Thymus (tissue), 14 donors: ENCODE measurements at places on chromosomes 2 and 18.

GRCh38 chr2:24984912-24985311 lies 13.2 kb upstream of the DNAJC27 start:
- DNase-seq, result no peak
- no peaks in the 10 kb centered on the region for H3K27me3 ChIP-seq
- peaks cover 4% of the 10 kb centered on the region for H3K4me1 ChIP-seq
- no peaks in the 10 kb centered on the region for H3K36me3 ChIP-seq
- H3K27ac ChIP-seq, result no peak overlapping the region

DNA sequence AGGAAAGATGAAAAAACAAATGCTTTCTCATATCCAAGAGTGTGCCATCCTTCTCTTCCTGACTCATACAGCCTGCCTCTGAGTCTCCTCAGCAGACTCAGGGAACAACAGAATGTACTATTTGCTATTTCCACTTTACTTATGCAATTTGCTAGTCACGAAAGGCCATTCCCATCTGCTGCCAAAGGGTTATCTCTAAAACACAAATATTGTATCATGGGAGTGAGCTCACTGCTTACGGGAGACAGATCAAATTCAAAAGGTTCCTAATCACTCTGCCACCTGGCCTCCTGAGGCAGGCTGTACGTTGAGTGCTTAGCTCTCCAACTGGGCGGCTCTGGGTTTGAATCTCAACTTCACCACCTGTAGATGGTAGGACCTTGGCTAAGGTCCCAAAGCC lies 92.0 kb downstream of the GAREM1 start:
- no peaks in the 10 kb centered on the region for H3K4me1 ChIP-seq
- no peak overlapping the region for H3K4me3 ChIP-seq
- no peak for DNase-seq
- H3K27me3 ChIP-seq, result no peaks in the 10 kb centered on the region

GRCh38 chr2:47644351-47644750 lies 138.6 kb upstream of the MSH6 start:
- no peaks in the 10 kb centered on the region for H3K4me1 ChIP-seq
- no peak for DNase-seq
- H3K36me3 ChIP-seq, result no peaks in the 10 kb centered on the region
- H3K27ac ChIP-seq, result no peak overlapping the region
- no peak overlapping the region for H3K4me3 ChIP-seq

DNA sequence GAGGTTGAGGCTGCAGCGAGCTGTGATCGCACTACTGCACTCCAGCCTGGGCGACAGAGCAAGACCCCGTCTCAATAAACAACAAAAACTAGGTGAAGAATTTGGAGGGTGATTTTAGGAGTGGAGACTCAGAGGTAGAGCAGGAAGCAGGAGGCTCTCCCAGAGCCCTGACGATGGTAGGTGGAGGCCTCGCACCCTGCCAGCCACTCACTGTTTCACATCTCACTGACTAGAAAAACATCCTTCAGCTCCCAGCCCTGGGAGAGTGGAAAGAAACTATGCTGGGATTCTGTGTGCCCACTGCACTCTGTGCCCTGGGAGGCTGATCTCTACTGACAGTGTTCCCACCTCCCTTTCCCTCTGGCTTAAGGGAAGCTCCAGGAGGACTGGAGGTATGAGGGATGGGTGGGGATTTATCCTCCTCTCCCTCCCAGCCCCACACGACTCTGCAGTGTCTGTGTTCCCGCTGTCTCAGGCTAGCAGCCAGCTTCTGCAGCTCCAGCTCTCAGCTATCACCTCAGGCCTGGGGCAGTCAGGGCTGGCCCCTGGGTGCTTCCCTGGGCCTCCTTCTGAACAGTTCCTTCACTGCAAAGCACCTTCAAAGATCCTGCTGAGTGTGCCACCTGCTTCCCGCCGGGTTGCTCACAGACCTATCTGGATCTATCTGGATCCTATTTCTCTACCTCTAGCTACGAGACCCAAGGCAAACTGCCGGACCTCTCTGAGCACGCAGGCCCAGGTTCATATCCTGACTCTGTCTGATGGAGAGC lies 9.6 kb downstream of the CIB4 start:
- DNase-seq, result no peak
- no peaks in the 10 kb centered on the region for H3K36me3 ChIP-seq
- H3K27ac ChIP-seq, result no peak overlapping the region
- H3K4me1 ChIP-seq, result no peaks in the 10 kb centered on the region
- H3K27me3 ChIP-seq, result no peaks in the 10 kb centered on the region
- H3K4me3 ChIP-seq, result no peak overlapping the region

- H3K27ac ChIP-seq, result no peak overlapping the region
- H3K36me3 ChIP-seq, result peaks cover 22% of the 10 kb centered on the region
- no peaks in the 10 kb centered on the region for H3K27me3 ChIP-seq
- no peak overlapping the region for H3K4me3 ChIP-seq
These were observed 19.0 kb downstream of the RNF125 start for GRCh38 chr18:32037616-32038015.

DNA sequence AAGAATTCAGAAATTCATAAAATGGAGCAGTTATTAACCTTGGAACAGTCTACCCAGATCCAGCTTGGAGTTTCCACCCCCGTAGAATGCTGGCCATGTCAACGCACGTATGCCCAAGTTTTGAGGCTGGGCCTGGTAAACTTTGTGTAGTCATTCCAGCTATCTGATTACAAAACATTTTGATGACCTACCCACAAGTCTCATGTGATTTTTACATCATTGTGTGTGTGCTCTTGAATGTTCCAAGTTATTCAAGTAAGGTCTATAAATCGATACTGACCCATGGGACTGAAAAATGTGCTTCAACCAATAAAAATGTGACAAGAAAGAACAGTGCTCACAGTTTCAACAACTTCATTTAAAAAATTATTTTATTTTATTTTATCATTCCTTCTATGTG lies 32.5 kb upstream of the ICOS start:
- H3K27ac ChIP-seq, result no peak overlapping the region
- H3K36me3 ChIP-seq, result no peaks in the 10 kb centered on the region
- no peaks in the 10 kb centered on the region for H3K4me1 ChIP-seq
- no peak for DNase-seq
- no peak overlapping the region for H3K4me3 ChIP-seq
- H3K27me3 ChIP-seq, result no peaks in the 10 kb centered on the region

- no peak for DNase-seq
- H3K4me1 ChIP-seq, result peaks cover 31% of the 10 kb centered on the region
- no peak overlapping the region for H3K4me3 ChIP-seq
- H3K27ac ChIP-seq, result no peak overlapping the region
These were observed 47.6 kb downstream of the TEX44 start for GRCh38 chr2:231640241-231640640.

DNA sequence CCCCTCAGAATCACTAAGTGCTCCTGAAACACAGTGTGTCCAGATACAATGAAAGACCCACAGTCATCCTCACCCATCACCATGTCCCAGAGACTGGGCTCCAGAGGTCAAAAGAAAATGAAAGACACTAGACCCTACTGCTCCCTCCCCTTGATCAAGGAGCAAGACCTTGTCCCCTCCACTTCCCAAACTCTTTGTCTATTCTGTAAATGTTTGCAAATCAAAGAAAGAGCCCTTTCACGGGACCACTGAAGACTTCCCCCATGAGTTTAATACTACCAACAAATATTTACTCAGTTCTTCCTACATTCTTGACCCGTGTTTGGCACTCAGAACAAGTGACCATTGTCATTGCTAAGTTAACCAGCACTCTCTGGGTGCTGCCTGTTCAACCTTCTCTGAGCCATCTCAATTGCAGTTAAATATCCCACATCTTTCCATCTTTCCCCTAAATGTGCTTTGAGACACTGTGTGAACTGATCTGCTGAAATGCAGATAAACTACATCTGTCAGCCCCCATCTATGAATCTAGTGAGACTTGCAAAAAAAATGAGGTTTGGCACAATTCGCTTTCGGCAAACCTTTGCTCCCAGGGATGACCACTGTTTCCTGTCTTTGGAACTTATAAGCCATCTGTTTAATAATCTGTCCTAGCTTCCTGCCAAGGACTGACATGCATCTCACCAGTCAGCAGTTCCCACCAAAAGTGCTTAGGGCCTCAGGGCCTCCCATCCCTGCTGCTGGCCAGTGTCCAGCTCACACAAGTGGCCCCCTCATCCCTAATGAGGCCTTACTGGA lies 170.3 kb downstream of the GFPT1 start:
- H3K27me3 ChIP-seq, result no peaks in the 10 kb centered on the region
- no peak overlapping the region for H3K27ac ChIP-seq
- no peaks in the 10 kb centered on the region for H3K36me3 ChIP-seq
- H3K4me3 ChIP-seq, result no peak overlapping the region
- H3K4me1 ChIP-seq, result no peaks in the 10 kb centered on the region
